ENCODE measurements at places on chromosomes 16 and 17.

DNA sequence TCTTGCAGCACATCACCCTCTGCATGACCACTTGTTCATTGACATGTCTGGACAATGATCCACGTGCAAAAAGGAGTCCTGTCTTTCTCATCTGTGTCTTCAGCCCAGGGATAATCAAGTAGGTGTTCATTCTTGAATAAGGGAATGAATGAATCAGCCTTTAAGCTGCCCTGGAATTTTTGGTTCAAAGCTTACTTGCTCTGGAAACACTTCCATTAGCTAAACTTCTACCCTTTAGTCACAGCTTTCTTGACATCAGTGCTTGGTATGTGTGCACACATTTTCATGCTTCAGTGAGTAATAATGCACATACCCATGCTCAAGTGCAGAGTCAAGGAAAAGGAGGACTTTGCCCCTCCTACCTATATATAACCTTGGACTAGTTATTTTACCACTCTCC, 103.0 kb upstream of the CDH13 start:
- DNase-seq, result no peak

DNA sequence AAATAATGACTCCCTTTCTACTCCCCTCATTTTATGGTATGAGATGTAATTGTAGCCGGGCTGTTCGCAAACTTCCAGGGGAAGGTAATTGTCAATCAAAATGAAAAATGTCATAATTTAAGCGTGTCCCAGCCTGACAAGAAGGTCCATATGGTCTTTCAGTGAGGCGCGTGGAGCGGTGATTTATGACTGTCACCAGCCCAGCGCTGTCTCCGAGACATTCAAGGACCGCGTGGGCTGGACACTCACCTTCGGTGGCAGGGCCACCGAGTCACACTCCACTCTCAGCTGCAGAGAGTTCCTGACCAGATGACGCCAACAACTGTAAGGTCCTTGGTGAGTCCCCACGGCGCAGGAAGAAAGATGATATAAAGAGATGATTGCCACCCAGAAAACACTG, 157.7 kb upstream of the TNRC6C start:
- no peak for DNase-seq

GRCh38 chr17:751269-752001, 629 bp downstream of the GEMIN4 start:
- DNase-seq, result peak; percentile 64

- DNase-seq, result no peak
Observed at GRCh38 chr17:10633738-10634379, 23.2 kb downstream of the MYH3 start.

GRCh38 chr17:76381633-76382350, 2.6 kb upstream of the SPHK1 start:
- DNase-seq, result peak; percentile 82

DNA sequence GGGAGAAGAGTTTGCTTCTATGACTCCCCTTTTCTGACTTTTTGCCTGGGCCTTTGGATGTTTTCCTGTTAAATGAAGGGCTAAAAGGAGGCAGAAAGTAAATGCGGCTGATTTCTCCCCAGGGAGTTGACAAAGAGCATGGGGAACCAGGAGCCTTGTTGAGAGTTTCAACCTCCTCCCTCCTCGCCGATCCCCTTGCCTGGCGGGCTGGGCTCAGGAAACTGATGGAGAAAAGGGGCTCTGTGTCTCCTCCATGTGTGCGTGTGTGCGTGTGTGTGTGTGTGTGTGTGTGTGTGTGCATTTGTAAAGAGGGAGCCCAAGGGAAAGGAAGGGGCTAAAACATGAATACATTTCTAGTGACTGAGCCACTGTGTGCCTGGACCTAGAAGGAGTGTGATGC, 94.5 kb downstream of the ZDHHC7 start:
- no peak for DNase-seq

DNA sequence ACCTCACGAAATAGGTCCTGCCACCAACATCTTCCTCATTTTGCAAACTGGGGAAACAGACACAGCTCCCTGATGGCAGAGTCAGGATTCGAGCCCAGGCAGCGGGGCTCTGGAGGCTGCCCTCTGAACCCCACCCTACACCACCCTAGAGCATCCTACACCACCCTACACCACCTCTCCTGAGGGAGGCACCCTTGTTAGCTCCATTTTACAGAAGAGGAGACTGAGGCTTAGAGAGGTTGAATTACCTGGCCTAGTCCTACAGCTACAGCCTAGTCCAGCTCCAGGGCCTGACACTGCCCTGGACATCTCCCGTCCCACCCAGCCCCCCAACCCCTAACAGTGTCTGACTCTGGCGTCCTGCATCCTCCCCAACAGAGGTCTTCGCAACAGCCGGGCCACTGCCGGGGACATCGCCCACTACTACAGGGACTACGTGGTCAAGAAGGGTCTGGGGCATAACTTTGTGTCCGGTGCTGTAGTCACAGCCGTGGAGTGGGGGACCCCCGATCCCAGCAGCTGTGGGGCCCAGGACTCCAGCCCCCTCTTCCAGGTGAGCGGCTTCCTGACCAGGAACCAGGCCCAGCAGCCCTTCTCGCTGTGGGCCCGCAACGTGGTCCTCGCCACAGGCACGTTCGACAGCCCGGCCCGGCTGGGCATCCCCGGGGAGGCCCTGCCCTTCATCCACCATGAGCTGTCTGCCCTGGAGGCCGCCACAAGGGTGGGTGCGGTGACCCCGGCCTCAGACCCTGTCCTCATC, 3.2 kb upstream of the NECAB2 start:
- no peak for DNase-seq

GRCh38 chr16:64982581-64982980, 139.3 kb downstream of the CDH11 start:
- no peak for DNase-seq

GRCh38 chr17:42294469-42295398, 6.4 kb downstream of the STAT5A start:
- DNase-seq, result no peak

DNA sequence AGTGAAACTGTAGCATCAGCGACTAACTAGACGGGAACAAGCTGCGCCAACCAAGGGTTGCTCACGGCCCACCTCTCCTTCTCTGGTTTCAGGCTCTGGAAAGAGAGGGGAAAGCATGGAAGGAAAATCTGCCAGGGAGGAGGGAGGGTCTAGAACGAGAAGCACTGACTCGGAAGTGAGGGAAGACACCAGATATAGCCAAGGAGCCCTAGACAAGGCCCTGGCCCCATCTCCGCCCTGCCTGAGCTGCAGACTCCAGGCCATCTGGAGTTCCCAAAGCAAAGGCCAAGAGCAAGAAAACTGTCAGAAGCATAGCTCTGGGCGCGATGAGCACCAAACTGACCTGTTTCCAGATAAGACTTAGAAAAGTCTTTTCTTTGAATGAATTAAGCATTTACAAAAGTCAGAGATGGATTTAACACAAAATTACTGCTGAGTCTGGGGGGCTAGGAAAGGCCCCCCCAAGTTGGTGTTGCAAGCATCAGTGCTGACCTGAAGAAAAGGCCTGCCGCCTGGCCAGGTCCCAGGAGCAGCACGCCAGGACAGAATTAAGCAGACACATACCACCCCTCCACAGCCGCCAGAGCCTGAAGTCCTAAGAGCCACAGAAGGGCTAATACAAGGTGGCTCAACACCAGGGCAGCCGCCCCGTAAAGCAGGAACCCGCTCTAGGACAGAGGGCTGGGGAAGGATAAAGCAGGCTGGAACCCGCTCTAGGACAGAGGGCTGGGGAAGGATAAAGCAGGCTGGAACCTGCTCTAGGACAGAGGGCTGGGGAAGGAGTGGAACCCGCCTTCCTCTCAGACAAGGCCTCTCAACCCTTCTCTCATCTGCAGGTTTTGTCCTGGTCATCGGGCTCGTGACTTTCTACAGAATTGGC, 20.7 kb downstream of the TMEM204 start:
- DNase-seq, result no peak

- DNase-seq, result peak; percentile 27
Observed at GRCh38 chr16:48409839-48410632, 24.8 kb upstream of the SIAH1 start.

- DNase-seq, result no peak
Observed at GRCh38 chr17:27289856-27290255, 4.1 kb upstream of the WSB1 start.

Data from CD14-positive monocyte (primary cell).